ENCODE measurements at places on chromosomes 7 and 10.

DNA sequence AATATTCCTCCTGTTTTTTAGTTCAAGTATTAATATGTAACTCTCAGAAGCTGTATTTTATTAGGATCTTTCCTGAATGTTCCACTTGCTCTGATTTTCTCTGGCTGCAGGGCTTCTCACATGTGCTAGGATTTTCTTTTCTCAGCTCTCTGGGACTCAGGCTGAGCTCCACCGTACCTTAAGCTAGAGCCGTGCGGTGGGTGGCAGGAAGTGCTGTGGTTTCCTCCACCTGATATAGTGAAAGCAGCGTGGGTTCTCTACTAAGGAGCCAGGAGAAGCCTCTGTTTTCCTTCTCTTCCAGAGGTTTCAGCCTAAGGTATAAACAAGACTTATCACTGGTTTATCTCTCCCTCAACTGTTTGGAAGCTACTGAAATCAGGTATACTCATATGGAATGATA, 433.6 kb downstream of the NRG3 start:
- DNase-seq, result no peak

DNA sequence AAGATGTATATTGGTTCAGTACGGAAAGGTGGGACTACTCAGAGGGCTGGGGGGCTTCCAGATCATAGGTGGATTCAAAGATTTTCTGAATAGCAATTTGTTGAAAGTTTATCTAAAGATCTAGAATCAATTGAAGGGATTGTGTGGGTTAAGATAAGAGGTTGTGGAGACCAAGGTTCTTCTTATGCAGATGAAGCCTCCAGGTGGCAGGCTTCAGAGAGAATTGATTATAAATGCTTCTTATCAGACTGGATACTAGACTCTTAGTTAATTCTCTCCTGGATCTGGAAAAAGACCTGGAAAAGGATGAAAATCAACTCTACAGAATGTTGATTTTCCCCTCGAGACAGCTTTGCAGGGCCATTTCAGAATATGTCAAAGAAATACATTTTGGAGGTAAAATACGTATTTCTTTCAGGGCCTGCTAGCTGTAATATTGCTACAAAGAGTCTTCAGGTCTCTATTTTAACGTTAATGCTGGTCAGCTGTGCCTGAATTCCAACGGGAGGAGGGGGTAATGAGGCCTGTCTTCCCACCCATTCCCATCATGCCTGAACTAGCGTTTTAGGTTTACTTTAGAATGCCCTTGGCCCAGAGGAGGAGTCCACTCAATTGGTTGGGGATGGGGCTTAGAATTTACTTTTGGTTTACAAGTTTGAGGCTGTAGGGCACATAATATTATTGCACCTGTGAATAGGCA, 12.8 kb upstream of the GPR15LG start:
- no peak for DNase-seq

DNA sequence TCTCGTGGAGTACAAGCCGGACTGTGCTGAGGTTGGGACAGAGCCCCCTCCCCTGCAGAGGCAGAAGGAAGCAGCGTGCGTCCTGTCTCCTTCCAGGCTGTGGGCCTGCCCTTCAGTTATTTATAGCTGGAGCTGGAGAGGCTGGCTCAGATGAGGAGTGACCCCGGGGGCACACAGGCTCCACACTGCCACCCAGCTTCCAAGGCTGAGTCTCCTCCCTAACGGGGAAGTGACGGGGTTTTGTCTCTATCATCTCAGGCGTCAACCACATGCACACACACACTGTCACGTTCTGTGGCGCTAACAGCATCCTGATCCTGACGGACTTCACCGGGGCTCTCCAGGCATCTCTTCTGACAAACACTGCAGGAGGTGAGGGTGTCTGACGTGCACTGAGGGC, 25.4 kb downstream of the AMZ1 start:
- no peak for DNase-seq

GRCh38 chr7:131967216-131967730, 410.8 kb upstream of the PODXL start:
- DNase-seq, result no peak

- no peak for DNase-seq
Observed at GRCh38 chr7:41652267-41652666, 50.6 kb downstream of the INHBA start.

DNA sequence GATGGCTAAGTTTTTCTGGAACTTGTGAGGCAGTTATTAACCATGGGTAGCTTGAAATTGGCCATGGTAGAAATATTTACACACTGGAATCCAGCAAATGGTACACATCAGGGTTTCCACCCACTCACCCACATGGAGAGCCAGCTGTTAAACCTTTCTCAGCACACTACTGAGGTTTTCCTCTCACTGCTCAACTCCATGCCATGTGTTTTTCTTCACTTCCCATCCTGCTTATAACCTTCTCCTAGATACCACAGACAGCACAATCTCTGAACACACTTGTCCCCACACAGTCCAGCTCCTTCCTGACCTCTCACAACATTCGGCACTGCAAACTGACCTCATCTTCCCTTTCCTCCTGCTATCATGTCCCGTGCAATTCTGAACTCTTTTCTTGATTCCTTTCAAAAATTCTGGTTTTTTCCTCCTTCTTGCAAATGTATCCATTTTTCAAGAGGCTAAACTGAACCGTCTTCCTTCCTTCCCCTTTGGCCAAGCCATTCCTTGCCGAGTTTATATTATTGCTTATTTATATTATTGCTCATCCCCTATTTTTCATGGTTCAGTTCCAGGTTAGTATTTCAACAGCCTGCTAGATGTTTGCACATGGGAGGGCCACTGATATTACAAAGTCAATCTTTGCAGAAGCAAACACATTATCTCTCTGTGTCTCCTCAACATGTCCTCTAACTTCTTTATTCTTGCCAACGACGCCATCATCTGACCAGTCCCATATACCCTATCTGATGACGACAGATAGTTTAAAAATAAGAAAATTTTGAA, 606.4 kb downstream of the SORCS1 start:
- no peak for DNase-seq

GRCh38 chr10:116398224-116398623, 29.4 kb upstream of the PNLIPRP3 start:
- DNase-seq, result no peak

DNA sequence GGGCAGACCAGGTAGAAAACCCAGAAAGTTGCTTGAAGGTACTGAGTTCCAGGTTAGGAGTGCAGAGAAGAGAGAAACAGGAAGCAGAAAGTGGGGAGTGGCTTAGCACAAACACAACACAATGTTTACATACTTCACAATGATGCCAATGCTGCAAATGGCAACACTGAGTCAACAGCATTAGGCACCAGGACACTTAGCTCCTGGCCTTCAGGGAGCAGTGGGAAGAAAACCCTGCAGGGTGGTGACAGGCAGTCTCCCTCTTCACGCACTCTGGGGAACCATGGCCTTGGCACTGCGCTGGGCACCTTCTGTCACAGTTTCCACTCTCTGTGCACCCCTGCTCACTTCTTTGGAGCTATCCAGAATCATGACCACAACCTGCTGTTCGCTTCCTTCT, 7.3 kb downstream of the ICA1 start:
- DNase-seq, result no peak

GRCh38 chr7:50213622-50214017, 90.9 kb upstream of the IKZF1 start:
- DNase-seq, result no peak

- DNase-seq, result no peak
Observed at GRCh38 chr10:52635651-52636050, 136.9 kb downstream of the MBL2 start.

- no peak for DNase-seq
Observed at GRCh38 chr10:16566202-16566805, 44.6 kb upstream of the C1QL3 start.

- no peak for DNase-seq
Observed at GRCh38 chr10:13857451-13857850, 270.7 kb downstream of the PRPF18 start.

DNA sequence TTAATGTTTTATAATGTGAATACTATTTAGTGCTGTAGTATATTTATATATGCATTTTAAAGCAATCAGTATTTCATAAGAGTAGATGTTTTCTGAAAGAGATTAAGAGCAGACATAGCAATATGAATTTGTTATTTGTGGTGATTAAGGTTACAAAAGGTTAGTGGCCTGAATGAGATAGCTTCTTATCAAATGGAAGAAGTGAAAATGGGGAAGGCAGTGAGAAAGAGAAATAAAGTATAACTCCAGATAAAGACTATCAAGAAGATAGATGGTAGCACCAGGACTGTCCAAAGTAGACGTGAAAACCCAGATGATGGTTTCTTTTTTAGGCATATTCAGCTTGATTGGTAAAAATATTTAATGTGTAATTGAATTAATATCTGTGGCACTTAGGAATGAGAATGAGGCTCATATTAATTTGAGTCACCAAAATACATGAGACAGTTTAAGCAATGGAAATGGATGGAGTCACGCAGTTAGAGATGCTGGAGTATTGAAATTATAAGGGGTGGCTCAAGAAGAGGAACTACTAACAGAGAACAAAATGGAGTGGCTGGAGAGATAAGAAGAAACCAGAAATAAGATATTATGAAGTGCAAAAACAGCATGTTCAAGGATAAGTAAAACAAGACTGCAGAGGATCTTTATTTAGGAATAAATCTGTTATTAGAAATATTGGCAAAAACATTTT, 288.0 kb upstream of the SEMA3C start:
- DNase-seq, result no peak

Data from stimulated activated CD4-positive, alpha-beta T cell treated with anti-CD3 and anti-CD28 coated beads, Interleukin-4, amount 100 ng/mL, for 48 hours (primary cell).